ENCODE measurements at places on chromosomes 2 and 18.

DNA sequence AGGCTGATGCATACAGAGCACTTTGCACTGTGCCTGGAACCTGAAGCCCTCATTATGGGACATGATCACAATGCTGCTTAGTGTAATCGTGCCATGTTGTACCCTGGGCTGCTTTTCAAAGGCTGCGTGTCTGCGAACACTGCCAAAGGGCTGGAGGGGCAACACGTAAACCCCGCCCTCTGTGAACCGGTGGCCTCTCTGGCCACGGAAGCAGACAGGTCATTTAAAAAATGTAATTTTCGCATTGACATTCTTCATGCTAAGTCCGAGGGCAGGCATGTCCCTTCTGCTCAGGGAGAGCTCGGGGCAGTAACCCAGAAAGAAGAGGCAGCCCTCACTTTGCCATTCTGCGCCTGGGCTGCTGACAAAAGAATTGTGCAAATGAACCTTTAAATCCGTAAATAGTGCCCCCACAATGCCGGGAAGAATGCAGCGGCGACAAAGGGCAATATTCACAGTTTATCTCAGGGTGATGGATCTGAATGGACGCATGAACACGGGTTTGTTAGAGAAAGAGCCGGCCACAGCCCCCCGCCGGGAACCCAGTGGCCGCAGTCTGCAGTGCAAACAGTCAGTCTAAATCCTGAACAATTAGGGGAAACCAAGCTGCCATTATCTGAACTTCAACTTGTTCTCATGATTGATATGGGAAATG, 226.1 kb downstream of the MYCN start:
- DNase-seq: no peak

GRCh38 chr2:70966681-70967080, 11.7 kb upstream of the ANKRD53 start:
- DNase-seq: peak; percentile 11

DNA sequence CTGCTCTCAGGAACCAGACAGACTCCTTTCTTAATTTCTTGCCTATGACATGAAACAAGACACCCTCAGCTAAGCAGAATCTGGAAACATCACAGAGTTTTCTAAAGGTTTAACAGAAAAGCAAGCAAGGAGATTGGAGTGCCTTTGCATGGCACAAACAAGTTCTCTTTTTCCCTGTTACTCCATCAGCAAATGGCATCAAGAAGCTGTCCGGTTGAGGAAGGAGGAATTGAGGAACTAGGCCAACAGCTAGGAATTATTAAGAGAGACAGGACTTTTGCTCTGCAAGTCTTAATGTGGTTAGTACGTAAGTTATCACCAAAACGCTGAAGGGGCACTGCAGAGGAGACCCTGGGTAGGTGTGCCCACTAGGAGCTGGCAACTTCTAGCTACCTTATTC, 53.2 kb downstream of the NEB start:
- no peak for DNase-seq

DNA sequence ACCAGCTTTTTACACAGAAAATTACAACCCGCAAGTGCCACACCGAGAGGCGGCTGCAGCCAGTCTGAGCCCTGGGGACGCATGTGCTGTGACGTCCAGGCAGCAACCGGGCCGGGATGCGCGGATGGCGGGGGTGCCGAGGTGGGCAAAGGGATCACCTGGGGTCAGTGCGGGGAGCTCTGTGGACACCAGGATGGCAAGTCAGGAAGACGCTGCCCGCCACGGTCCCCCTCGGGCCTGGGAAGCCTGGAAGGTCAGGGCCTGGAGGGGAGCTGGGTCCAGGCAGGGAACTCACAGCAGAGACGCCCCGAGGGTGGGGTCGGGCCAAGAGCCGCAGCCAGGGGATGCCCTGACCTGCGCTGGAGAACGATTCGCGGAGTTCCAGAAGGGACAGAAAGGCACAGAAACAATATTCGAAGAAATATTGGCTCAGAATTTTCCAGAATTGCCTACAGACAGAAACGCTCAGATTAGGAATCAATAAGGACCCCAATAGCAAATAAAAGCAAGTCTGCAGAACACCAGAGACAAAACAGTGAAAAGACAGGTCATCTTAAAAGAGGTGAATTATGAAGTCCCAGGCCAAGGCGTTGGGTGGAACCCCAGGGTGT, 11.7 kb upstream of the KIF1A start:
- no peak for DNase-seq

DNA sequence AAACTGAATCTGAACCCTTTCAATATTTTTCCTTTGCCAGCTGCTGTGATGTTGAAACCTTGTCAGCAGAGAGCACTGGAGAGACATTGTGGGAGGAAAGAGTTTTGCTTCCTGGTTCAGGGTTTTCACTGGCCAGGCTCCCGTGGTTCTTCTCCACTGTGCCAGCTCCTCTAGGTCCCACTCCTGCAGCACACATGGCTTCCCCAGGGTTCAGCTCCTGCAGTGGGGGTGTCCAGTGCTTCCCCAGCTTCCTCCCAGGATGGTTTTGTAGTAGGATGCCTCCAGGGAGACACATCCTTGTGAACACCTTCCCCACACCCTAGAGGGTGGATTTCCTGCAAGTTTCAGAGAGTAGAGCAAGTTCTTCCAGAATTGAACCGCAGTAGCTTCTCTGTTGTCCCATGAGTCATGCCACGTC, 24.0 kb upstream of the SULT1C3 start:
- no peak for DNase-seq

GRCh38 chr2:176165370-176166050, 8.4 kb downstream of the HOXD3 start:
- no peak for DNase-seq

DNA sequence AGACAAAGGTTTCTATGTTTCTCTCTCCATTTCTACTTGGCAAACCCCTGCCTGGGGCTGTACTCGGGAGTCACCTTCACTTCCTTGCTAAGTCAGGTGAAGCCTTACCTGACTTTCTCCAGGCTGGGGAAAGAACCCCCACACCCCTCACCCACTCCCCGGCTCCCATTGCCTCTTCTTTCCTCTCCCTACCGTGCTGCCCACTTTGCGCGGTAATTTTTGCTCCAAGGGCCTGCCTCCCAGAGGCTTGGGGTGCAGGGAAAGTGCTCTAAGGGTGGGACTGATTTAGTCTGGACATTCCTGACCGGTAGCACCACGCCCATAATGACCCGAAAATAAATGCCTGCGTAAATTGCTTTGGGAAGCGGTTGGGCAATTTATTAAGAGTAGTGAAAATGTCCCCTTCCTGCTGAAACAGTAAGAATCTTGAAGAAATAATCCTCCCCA, 49.1 kb upstream of the ATP6V1B1 start:
- no peak for DNase-seq

- DNase-seq: no peak
Measured at GRCh38 chr2:11659115-11659475, 10.9 kb downstream of the NTSR2 start.
